Stimulated activated CD4-positive, alpha-beta T cell treated with anti-CD3 and anti-CD28 coated beads, TNF-alpha, amount 100 ng/mL, for 4 hours (primary cell): ENCODE measurements at places on chromosomes 13 and 19.

- DNase-seq, result no peak
Measured at GRCh38 chr19:16106121-16106520, 5.6 kb upstream of the RAB8A start.

- DNase-seq, result no peak
Measured at GRCh38 chr13:108855737-108856387, 226.5 kb downstream of the MYO16 start.

DNA sequence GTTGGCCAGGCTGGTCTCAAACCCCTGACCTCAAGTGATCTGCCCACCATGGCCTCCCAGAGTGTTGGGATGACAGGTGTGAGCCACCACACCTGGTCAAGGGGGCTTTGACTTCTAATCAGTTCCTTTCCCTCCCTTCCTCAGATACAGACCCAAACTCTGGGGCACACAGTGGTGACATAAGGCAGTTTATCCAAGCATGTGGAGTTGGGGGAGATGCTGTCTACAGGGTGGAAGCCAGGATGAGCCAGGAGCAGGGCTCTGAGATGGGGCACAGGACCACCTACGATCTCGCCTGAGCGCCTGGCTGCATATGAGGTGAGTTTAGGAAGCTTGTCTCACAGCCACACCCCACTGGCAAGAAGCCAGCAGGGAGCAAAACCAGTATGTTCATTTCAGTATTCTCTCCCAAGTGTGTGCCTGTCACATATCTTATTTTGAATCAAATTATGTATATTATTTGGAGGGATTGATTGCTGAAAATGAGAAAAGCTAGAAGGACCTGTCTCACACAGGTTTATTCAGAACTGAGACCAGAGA lies 67.7 kb downstream of the KCTD15 start:
- DNase-seq, result no peak

- DNase-seq, result no peak
Measured at GRCh38 chr13:73428137-73428536, 369.3 kb downstream of the KLF5 start.

DNA sequence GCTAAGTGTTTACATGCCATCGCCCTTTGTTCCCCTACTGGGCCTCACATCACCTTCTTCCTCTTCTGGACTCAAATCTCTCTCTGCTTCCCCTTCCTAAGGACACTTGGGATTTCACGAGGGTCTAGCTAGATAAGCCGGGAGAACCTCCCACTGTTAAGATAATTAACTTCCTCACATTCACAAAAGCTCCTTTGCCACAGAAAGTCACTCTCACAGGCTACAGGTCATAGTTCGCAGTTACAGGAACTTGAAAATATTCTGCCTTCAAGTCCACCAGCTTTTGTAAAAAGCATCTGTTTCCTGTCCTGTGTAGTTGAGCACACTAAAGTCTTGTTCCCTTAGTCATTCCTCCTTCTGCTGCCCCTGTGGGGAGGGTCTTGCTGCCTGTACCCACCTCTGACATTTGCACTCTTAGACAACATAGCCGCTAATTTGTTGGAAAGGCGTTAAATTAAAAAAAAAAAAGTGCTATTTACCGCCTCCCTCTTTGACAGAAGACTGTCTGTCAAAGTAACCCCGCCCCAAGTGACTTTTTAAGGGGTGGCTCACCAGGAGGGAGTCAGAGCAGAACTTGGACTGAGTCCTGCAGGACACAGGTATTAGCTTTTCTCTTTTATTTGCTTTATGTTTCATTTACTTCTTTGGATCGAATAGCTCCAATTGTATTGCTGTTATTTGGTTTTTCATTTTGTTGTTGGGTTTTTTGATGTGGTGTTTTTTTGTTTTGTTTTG lies 26.8 kb upstream of the CEACAM21 start:
- DNase-seq, result no peak

- no peak for DNase-seq
Measured at GRCh38 chr19:46963093-46963734, 56.4 kb upstream of the NPAS1 start.

DNA sequence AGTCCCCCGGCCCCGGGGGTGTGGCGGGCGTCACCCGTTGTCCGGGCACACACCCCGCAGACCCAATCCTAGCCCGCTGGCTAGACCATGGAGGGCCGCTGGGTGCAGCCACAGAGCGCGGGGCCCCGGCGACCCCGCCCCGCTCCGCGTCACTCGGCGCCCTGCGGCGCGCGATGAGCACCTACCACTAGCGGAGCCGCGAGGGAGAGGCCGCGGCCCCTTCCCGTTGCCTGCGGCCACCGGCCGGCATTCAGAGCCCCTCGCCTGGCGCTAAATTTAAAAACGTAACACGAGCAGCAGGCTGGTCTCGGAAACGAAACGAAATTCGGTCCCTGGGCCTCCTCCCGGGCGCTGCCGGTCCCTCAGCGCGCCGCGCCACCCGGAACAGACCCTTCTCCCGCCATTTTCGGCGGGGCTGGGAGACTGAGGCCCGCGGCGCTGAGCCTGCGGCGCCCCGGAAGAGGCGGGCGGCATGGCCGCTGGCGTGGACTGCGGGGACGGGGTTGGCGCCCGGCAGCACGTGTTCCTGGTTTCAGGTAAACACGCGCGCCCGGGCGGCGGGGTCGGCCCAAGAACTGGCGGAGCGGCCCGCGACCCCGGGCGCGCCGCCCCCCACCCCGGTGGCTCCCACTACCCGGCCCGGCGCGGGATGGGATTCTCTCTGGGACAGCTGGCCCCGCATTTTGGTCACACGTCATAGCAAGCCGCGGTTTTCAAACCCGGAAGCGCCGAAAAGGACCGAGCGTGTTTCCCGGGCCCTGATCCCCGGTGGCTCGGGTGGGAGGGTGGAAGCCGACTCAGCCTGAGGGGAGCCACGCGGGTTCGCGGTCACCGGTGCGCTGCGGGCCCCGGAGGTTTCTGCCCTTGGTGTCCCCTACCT lies at the start of gene RNASEH2B:
Gene RNASEH2B (plus strand): TSS at position 187 of the 880 bp plus-strand sequence. CDS start 286 bp downstream, at position 473.
- DNase-seq, result peak; percentile 51
